ENCODE measurements at places on chromosomes 2 and 18.

GRCh38 chr2:241763551-241764274 lies 12.9 kb upstream of the GAL3ST2 start:
- no peak for DNase-seq

DNA sequence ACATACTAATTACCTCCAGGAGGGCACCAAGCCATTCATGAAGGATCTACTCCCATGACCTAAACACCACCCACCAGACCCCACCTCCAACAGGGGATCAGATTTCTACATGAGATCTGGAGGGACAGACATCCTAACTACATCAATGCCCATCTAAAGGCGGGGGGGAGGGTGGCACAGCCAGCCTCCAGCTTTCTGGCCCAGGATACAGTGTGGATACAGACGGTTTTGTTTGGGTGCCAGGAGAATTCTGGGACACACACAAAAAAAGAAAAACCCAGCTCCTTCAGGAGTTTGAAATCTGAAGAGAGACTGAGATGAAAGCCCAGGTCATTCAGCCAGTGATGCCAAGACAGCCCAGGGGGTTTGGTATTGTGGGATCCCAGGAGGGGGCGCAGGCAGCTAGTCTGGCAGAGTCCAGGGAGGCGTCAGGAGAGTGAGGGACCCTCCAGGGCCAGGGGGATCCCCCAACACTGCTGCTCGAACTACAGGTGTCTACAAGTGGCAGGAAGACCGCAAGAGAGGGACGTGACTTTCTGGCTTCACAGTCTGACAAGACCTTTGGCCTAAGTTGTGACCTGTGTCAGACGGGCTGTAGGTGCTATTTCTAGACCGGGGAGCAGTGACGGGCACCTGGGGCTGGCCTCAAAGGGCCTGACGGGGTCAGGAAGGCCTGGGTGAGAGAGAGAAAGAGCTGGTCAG lies 62.1 kb downstream of the NDUFA10 start:
- no peak for DNase-seq

- no peak for DNase-seq
Measured at GRCh38 chr2:102418421-102418961, 4.5 kb upstream of the IL18RAP start.

DNA sequence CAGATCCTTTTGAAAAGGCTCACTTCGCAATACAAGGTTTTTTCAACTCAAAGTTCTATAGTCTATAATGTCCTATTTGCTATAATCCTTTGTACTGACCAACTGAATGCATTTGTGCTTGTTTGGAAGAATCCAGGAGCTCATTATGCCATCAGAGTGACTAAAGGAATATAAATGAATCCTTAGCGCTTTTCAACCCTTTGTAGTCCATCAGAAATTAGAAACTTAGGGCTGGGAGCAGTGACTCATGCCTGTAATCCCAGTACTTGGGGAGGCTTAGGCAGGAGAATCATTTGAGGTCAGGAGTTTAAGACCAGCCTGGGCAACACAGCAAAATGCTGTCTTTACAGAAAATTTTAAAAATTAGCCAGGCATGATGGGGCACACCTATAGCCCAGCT lies 330.2 kb upstream of the CHAC2 start:
- DNase-seq = no peak

DNA sequence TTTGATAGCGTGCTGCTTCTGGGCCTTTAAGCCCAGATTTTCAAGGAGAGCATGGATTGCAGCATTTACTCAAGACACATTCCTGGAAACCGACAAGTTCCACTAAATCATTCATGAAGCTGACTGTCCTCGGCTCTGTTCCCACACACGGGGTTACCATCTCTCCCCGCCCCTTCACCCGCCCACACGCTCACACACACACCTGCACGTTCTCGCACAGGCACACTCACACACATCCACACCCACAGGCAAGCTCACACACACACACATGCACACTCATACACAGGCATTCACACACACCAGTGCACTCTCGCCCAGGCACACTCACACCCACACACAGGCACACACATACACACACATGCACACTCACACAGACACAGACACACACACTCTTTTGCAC lies 150.0 kb upstream of the AGAP1 start:
- DNase-seq = no peak

GRCh38 chr2:72292433-72292832 lies 144.8 kb upstream of the CYP26B1 start:
- DNase-seq = no peak

DNA sequence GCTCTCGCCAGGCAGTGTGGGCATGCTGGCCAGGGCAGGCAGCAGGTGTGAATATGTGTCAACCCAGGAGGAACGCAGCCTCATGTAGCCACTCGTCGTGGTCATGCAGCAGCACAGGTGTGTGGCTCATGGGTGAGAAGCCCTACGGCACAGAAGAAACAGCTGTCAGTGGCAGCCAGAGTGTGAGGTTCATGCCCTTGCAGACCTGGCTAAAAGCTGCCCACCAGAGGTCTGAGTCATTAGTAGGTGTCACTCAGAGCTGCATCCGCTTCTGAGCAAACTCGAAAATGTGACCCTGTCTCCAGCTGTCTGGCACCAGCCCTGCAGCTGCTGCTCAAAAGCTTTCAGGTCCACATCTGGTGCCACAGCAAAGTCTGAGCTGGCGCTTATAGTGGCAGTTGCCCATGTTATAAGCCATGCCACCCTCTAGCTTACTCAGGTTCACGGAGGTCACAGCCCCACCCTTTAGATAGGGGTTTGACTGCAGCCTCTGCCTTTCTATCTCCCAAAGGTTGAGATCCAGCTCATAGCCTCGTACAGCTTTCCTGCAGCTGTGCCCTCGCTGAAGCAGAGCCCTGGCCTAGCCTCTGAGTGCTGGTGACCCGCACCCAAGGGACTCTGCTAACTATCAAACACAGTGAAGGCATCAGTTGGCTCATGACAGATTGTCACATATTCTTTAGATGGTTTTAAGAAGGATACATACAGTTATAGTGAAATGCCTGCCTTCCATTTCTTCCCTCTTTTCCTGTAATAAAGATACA lies 195.0 kb downstream of the CCDC102B start:
- no peak for DNase-seq
